ENCODE measurements at places on chromosomes 6 and 20.

- H3K27ac ChIP-seq = no peak overlapping the region
- no peaks in the 10 kb centered on the region for H3K27me3 ChIP-seq
- DNase-seq = no peak
- no peaks in the 10 kb centered on the region for H3K4me1 ChIP-seq
- H3K36me3 ChIP-seq = peaks cover 2% of the 10 kb centered on the region
These were observed 12.3 kb upstream of the SLA2 start for GRCh38 chr20:36658300-36658699.

GRCh38 chr20:796921-797320 lies 28.6 kb upstream of the SLC52A3 start:
- H3K4me1 ChIP-seq = no peaks in the 10 kb centered on the region
- H3K36me3 ChIP-seq = no peaks in the 10 kb centered on the region
- no peak for DNase-seq
- no peak overlapping the region for H3K27ac ChIP-seq

DNA sequence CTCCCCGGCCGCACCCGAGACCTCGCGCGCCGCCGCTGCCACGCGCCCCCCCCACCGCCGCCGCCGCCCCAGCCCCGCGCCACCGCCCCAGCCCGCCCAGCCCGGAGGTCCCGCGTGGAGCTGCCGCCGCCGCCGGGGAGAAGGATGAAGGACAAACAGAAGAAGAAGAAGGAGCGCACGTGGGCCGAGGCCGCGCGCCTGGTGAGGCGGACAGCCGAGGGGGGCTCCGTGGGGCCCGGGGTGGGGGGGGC lies 426 bp downstream of the ASXL1 start:
- peak overlapping the region; percentile 95 for H3K27ac ChIP-seq
- DNase-seq = no peak
- H3K4me3 ChIP-seq = peak overlapping the region; percentile 93

DNA sequence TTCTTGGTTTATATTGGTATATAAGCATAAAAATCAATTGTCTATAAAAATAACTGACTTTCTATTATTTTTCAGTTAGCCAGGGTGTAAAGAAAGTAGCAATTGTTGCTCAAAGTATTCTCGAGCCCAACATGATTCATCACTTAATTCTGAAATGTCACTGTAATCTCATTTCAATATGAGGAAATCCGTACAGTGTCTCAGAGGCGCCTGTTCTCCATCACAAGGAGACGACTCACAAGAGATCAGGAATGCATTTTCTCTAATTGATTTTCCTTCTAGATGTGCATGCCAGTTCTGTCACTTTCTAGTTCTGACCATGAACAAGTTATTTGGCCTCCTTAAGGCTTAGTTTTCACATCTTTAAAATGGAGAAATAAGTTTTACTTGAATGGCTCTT lies 753.1 kb downstream of the MAFB start:
- H3K27me3 ChIP-seq = no peaks in the 10 kb centered on the region
- DNase-seq = no peak
- no peak overlapping the region for H3K27ac ChIP-seq
- no peaks in the 10 kb centered on the region for H3K4me1 ChIP-seq
- H3K4me3 ChIP-seq = no peak overlapping the region
- H3K36me3 ChIP-seq = no peaks in the 10 kb centered on the region

GRCh38 chr6:317060-317447 lies 24.8 kb downstream of the DUSP22 start:
- no peak for DNase-seq
- no peaks in the 10 kb centered on the region for H3K36me3 ChIP-seq
- H3K27me3 ChIP-seq = no peaks in the 10 kb centered on the region
- no peaks in the 10 kb centered on the region for H3K4me1 ChIP-seq
- no peak overlapping the region for H3K27ac ChIP-seq

DNA sequence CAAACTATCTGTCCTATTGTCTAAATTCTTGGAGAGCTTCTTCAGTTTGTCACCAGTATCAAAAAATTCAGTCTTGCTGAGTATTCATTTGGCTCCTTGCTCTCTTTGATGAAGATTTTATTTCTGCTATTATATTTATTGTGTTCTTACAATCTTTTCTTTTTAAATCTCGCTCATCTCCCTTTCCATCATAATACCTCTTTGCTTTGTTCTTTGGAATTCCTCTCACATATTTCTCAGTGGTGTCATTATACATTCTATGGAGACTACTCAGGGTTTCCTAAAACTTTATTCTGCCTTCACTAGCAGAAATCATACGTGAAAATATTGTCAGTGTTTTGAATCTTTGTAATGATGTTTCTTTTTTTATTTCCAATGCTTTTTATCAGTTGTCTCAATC lies 445.2 kb upstream of the ID4 start:
- H3K4me1 ChIP-seq = no peaks in the 10 kb centered on the region
- H3K4me3 ChIP-seq = no peak overlapping the region
- no peak for DNase-seq
- no peaks in the 10 kb centered on the region for H3K27me3 ChIP-seq

- no peaks in the 10 kb centered on the region for H3K27me3 ChIP-seq
- no peak overlapping the region for H3K27ac ChIP-seq
These were observed 49.1 kb downstream of the SYTL3 start for GRCh38 chr6:158698931-158699330.

DNA sequence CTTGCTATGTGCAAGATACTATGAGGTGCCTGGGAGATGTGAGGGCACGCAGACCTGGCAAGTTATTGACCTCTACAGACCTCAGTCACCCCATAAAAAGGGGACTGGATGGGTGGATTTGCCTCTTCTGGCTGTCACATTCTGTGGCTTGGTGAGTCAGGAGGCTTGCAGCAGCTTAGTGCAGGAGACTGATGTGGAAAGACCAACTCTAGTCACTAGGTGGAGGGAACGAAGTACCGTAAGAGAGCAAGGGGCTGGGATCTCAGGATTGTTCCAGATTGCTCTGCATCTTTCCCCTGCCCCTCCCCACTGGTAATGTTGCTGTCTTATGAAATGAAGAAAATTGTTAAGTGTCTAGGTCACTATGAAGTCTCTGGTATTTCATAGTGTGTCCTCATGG lies 3.3 kb downstream of the MAPRE1 start:
- 0 out of 2 replicates have a peak, but pooled peaks cover 3% of the 10 kb centered on the region for H3K36me3 ChIP-seq
- DNase-seq = no peak
- no peaks in the 10 kb centered on the region for H3K27me3 ChIP-seq

GRCh38 chr6:2503816-2504494 lies 246.8 kb downstream of the MYLK4 start:
- DNase-seq = peak; percentile 59
- H3K4me1 ChIP-seq = peaks cover 41% of the 10 kb centered on the region
- H3K4me3 ChIP-seq = no peak overlapping the region
- H3K36me3 ChIP-seq = no peaks in the 10 kb centered on the region
- peak overlapping the region; percentile 5 for H3K27ac ChIP-seq
- no peaks in the 10 kb centered on the region for H3K27me3 ChIP-seq

- H3K4me1 ChIP-seq = no peaks in the 10 kb centered on the region
- no peaks in the 10 kb centered on the region for H3K36me3 ChIP-seq
- no peak overlapping the region for H3K4me3 ChIP-seq
- H3K27ac ChIP-seq = no peak overlapping the region
These were observed 391.8 kb upstream of the SOX4 start for GRCh38 chr6:21201637-21202350.

GRCh38 chr6:165231177-165231576 lies 78.2 kb downstream of the C6orf118 start:
- H3K4me1 ChIP-seq = no peaks in the 10 kb centered on the region
- H3K27me3 ChIP-seq = no peaks in the 10 kb centered on the region
- no peak overlapping the region for H3K27ac ChIP-seq
- H3K4me3 ChIP-seq = no peak overlapping the region

DNA sequence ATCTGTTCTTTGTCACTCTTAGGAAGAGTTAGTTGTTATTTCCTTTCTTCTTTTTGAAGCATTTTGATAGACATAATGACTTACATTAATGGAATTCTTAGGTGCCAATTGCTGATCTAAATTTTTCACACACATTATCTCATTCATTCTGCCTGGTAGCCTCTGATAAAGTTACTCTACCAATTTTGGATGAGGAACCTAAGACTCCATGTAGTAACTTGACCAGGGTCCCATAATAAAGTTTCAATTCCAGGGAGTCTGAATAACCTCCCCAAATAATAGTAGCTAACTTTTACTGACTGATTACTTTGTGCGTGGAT lies 73.2 kb upstream of the CITED2 start:
- no peak for DNase-seq
- peaks cover 23% of the 10 kb centered on the region for H3K4me1 ChIP-seq
- H3K27me3 ChIP-seq = no peaks in the 10 kb centered on the region
- H3K36me3 ChIP-seq = no peaks in the 10 kb centered on the region
- no peak overlapping the region for H3K27ac ChIP-seq

GRCh38 chr6:166438211-166438861 lies 55.6 kb upstream of the MPC1 start:
- H3K36me3 ChIP-seq = no peaks in the 10 kb centered on the region
- no peak overlapping the region for H3K4me3 ChIP-seq
- H3K4me1 ChIP-seq = no peaks in the 10 kb centered on the region

DNA sequence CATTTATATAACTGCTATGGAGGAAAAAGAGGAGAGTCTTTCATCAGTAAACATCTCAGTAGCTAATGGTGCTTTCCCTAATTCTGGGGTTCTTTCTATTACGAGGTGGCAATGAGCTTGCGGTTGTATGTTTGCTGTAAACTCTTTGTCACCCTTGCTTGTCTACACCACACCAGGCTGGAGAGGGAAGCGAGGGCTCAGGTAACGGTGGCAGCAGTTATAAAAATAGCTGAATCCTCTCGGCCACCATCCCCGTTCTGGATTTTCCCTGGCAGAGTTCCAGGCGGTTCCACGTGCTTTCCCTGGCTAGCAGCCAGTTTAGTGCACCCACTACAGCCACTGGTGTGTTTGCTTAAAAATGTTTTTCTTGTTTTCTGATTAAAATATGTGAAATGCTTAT lies 39.0 kb downstream of the MAS1 start:
- H3K4me1 ChIP-seq = no peaks in the 10 kb centered on the region
- H3K36me3 ChIP-seq = no peaks in the 10 kb centered on the region
- peaks cover 2% of the 10 kb centered on the region for H3K27me3 ChIP-seq
- no peak overlapping the region for H3K27ac ChIP-seq
- H3K4me3 ChIP-seq = no peak overlapping the region

DNA sequence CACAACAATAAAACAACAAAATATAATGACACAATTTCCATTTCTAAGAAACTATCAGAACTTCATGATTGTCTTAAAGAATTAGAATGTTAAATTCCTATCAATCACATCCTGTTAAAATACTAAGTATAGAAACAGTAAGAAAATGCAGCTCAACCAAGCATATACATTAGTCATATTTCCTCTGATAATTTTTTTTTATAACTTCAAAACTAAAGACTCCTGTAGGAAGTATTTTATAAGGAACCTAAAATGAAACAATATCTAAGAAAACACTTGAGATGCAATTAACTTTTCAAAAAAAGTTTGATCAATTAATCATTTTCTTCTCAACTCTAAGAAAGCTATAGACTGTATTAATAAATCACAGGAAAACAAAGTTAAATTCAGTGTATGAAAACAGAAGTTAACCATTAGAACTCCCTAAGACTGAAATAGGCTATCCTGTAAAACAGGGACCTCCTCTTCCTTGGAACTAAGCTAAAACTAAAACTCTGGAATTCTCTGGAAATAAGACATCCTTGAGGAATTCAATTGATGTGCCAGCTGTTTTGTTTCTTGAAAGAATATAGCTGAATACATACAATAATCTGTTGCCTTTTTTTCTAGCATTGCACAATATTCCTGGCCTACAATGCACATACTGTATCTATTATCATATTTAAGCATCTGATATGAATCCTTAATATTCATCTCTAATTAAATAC lies 19.8 kb downstream of the FKBP5 start:
- H3K4me1 ChIP-seq = no peaks in the 10 kb centered on the region
- no peaks in the 10 kb centered on the region for H3K36me3 ChIP-seq
- no peak overlapping the region for H3K27ac ChIP-seq
- H3K27me3 ChIP-seq = no peaks in the 10 kb centered on the region

DNA sequence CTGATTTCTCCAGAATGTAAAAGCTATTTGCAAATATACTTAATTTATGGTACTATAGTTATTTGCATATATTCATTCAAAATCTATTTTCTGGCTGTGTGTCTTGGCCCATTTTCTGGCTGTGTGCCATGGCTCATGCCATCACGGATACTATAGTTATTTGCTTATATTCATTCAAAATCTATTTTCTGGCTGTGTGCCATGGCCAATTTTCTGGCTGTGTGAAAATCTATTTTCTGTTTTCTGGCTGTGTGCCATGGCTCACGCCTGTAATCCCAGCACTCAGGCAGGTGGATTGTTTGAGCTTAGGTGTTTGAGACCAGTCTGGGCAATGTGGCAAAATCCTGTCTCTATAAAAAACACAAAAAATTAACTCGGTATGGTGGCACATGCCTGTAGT lies 28.9 kb upstream of the RIPK1 start:
- H3K4me3 ChIP-seq = no peak overlapping the region
- peaks cover 27% of the 10 kb centered on the region for H3K4me1 ChIP-seq
- DNase-seq = no peak
- H3K36me3 ChIP-seq = no peaks in the 10 kb centered on the region

All from Caco-2 (cell line).